ENCODE measurements at places on chromosomes 16 and 17.

DNA sequence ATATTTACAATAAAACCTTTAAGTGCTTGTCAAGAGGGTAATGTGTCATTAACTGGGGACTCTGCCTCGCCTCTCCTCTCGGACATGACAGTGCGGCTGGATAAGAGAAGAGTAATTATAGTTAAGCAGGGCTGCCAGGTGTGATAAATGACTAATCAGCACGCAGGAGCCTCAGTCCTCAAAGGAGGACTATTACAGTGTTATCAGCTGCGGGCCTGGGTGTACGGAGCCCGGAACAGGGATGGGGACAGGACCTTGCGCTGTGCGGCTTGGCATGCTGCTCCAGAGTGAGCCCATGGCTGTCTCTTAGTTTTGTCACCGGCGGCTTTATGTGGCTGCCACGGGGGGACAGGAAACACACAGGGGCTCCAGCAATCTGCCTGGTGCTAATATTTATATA, 607.2 kb downstream of the MAF start:
- DNase-seq, result no peak

DNA sequence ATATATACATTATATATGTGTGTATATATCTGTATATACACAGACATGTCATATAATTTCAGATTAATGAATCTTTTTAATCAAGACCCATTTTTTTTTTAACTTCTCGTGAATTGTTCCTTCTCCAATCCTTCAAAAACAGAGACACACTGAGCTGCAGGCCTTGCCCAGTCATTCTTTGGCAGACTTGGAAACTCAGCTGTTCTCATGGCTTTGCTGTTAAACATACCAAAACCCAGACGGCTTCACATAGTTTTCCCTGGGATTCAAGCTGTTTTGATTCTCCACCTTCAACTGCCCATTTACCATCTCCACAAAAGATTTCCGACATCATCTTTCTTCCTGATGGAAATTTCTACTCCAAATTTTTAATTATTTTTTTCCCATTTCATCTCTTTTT, 148.7 kb downstream of the KCNJ2 start:
- DNase-seq, result no peak

DNA sequence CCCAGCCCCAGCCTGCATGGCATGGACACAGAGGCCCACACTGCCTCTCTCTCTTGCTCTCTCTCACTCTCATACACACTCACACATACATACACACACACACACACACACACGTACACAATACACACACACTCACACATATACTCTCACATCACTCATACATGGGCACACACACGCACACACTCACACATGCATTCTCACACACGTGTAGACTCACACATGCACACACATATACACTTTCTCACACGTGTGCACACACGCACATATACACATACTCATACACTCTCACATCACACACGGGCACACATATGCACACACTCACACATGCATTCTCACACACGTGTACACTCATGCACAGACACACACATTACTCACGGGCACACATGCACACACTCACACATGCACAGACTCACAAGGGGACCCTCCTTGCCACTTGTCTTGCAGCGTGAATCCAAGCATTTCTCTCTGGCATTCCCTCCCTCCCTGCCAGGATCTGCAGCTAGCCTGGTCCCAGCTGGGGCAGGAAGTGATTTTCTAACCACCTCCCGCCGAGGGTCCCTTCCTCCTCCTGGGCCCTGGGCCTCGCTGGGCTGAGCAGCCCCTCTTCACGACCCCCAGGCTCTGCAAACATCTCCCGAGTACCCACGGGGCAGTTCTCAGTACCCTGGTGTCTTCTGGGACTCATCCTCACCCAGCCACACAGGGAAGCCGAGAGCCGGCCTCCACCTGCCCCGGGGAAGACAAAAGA, 37.5 kb downstream of the IL21R start:
- DNase-seq, result no peak

DNA sequence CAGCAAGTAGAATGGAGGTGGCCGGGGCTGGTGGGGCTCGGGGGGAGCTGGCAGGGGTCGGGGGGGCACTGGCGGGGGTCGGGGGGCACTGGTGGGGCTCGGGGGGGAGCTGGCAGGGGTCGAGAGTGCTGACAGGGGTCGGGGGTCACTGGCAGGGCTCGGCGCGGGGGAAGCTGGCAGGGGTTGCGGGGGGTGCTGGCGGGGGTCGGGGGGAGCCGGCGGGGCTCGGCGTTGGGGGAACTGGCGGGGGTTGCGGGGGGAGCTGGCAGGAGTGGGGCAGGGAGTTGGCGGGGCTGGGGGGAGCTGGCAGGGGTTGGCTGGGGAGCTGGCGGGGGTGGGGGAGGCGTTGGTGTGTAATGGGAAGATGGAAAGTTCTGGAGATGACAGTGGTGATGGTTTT, 25.1 kb downstream of the CCDC57 start:
- no peak for DNase-seq

- DNase-seq, result peak; percentile 85
These were observed 14.4 kb downstream of the HID1 start for GRCh38 chr17:74957935-74958740.

DNA sequence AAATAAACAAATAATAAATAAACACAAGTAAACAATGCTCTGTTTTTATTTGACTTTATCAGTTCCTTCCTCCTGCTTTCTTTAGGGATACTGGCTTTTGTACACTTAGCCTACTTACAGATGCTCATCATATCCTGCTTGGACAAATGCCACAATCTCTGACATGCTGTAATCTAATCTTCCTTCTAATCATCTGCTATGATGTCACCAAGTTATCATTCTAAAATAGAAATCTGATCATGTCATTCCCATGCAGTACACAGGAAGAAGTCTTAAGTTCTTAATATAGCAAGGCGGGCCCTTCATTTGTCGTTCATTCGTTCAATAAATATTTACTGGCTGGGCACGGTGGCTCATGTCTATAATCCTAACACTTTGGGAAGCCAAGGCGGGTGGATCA, 9.1 kb upstream of the UBB start:
- no peak for DNase-seq

- no peak for DNase-seq
These were observed 118.9 kb downstream of the PARN start for GRCh38 chr16:14510939-14511799.
